Upper lobe of left lung (tissue), 6 donors: ENCODE measurements at places on chromosomes 7 and 10.
A peak's percentile ranks its signal among the peaks of the same experiment; 100 is the strongest.

GRCh38 chr7:81416659-81417058, 353.2 kb downstream of the HGF start:
- no peak for DNase-seq

DNA sequence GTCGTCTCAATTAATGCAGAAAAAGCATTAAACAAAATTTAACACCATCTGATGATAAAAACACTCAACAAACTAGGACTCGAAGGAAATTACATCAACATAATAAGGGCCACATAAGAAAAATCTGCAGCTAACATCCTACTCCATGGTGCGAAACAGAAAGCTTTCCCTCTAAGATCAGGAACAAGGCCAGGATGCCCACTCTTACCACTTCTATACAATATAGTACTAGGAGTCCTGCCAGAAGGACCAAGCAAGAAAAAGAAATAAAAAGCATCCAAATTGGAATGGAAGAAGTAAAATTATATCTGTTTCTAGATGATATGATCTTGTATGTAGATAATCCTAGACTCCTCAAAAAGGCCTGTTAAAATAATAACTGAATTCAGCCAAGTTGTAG, 143.8 kb upstream of the GPR22 start:
- DNase-seq: no peak

GRCh38 chr7:28091190-28091589, 89.4 kb downstream of the JAZF1 start:
- DNase-seq: no peak

DNA sequence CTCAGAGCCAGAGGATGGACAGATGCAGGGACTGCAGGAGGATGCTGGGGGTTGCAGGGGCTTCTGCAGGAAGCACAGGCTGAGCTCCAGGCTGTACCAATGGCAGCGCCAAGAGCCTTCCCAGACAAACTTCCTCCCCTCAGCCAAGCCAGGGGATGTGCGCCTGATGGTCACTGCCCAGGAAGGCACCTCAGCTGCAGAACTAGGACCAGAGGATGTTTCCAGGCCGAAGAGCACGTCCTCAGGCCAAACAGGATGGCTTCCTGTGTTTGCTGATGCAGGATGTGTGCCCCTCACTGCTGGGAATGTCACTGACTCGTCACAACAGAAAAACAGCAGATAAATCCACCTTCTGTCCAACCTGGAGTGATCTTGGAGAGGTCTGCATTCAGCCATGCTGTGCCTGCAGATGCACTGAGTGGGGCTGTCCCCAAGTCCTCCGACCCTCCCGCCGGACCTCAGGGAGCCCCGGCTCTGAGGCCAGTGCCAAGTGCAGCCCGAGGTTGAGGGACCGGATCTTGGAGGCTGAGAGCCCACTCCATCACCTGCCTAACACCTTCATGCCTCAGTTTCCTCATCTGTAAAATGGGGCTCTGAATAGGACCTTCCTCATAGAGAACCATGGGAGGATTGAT, 152.5 kb upstream of the CHST15 start:
- DNase-seq: no peak

- DNase-seq: no peak
Observed at GRCh38 chr7:16241017-16241416, 180.3 kb downstream of the CRPPA start.

DNA sequence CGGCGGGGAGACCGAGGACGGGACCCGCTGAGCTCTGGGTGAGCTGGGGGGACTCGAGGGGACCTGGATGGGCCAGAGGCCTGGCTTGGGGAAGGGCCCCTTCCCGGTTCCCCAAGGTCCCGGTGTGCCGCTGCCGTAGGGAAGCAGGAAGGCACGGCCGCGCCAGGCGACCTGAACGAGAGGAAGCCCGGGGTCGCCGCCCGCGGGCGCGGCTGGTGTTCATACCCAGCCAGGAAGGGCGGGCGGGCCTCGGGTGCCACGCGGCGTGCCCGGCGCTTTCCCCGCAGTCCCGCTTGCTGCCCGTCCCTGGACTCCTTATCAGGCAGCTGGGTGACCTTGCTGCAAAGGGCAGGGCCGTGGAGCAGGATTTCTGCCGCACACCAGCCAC, 38.0 kb downstream of the ZNF777 start:
- DNase-seq: peak; percentile 90
